ENCODE measurements at places on chromosomes 6 and 20. TPM values are rescaled to one million over a fixed set of nuclear protein-coding genes. Genes with fewer than 3 reads are reported as not detected.
A peak's percentile ranks its signal among the peaks of the same experiment; 100 is the strongest.

The CLVS2 gene
- 0.11 TPM for total RNA-seq

DNA sequence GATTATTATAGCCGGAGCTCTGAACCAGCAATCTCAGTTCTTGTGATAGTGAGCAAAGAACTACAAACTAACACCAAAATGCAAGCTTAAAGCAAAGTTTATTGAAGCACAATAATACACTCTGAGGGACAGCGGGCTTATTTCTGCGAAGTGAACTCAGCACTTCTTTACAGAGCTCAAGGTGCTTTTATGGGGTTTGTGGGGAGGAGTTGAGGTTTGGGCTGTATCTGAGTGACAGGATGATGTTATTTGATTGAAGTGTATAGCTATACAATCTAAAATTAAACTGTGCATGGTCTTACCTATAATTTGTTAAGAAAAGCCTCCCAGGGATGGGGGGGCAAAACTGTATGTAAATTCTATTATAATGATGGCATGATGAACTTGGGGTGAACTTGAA, 1.0 kb upstream of the HFE start:
- no peak for DNase-seq

DNA sequence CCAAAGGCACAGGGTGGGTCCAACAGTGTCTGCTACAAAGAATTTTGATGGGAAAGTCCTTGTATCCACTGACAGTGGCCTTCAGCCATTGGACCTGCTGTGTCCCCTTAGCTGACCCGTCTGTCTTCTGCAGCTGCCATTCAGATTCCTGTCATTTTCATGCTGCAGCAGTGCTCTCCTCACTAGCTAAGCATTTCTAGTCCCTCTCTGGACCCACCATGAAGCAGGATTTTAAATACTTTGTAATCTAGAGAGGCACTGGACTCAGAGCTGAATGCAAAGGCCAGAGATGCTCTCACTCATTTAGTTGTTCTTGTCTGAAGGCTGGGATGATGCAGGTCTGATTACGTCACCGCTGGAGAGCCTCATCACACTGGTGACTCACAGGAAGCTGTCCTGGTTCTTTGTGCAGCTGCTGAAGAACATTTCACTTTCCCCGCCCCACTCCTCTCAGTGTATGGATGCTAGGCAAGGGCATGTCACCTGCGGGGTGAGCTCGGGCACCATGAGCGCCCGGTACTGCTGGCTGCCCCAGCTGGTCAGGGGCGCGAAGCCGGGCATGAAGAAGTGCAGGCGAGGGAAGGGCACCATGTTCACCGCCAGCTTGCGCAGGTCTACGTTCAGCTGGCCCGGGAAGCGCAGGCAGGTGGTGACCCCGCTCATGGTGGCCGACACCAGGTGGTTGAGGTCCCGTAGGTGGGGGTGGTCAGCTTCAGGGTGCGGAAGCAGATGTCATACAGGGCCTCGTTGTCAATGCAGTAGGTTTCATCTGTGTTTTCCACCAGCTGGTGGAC, 19.4 kb upstream of the TUBB2A start:
- no peak for DNase-seq

The MRAP2 gene
- total RNA-seq, result 2.7 TPM

The MBOAT1 gene
- total RNA-seq, result 24.6 TPM

The BTBD9 gene
- 20.5 TPM for total RNA-seq

DNA sequence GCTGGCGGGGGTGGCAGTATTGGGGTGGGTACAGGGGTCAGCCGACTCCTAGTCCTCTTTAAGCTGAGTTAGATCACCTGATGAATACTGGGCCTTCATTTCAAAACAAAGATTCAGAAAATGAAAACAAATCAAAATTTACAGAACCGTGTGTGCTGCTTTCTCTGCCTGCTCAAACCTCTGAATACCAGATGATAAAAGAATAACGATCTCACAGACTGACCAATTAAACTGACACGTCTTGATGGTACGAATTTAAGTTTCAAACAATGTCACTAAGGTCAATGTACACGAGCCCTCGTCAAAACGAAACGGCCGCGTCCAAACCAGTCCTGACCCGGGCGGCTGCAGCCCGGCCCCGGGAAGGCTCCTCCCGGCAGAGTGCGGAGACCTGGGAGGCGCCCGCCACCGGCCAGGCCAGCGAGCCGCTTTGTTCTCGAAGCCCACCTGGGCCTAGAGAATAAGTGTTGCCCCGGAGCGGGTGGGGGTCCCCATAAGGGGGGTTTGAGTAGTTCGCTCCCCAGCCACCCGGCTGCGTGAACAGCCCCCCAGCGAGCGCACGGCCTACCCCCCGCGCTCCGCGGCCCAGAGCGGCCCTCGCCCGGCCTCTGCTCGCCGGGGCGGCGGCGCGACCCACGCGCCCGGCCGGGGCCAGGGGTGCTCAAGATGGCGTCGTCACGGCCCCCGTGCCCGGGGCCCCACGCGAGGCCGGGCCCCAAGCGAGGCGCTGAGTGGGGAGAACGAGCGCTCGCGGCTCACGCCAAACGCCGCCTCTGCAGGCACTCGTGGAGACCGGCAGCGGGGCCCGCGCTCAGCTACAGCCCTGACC, 728 bp downstream of the PSMA7 start:
- peak; percentile 65 for DNase-seq

DNA sequence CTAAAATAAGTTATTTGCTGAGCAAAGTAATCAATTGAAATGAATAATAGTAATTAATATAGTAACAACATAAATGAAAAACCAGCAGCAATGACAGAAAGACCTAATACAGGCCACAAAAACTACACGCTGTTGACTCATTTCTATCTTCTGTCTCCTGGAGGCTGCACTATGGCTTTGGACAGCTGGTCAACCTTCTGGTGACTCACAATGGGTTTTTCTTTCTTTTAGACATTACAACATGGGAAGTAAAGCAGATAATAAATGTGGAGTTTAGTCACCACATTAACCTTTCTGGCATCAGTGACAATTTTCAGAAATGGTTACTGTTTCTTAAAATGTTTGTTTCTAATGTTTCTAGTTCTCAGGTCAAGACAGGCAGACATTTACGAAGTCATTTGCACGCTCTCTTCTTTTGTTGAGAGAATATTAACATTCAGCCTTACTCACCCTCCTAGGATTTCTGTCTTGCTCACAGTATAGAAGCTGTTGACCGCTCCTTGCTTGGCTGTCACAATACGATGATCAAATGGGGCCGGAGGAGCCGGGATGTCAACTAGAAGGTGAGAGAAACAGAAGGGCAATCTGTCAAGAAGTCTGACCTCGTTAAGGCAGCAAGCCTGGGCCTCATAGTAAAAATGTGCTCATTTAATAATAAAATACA, 62.2 kb downstream of the MYLK4 start:
- no peak for DNase-seq

The RSPH9 gene
- total RNA-seq, result 0.88 TPM

GRCh38 chr20:57288651-57289277, 22.3 kb upstream of the BMP7 start:
- DNase-seq, result no peak

The ULBP2 gene
- total RNA-seq, result 0.23 TPM

- no peak for DNase-seq
These were observed 594.9 kb downstream of the PHF3 start for GRCh38 chr6:64230530-64230929.

GRCh38 chr6:39980839-39981580, 46.7 kb upstream of the MOCS1 start:
- no peak for DNase-seq

The MPIG6B gene
- total RNA-seq, result 0.33 TPM

DNA sequence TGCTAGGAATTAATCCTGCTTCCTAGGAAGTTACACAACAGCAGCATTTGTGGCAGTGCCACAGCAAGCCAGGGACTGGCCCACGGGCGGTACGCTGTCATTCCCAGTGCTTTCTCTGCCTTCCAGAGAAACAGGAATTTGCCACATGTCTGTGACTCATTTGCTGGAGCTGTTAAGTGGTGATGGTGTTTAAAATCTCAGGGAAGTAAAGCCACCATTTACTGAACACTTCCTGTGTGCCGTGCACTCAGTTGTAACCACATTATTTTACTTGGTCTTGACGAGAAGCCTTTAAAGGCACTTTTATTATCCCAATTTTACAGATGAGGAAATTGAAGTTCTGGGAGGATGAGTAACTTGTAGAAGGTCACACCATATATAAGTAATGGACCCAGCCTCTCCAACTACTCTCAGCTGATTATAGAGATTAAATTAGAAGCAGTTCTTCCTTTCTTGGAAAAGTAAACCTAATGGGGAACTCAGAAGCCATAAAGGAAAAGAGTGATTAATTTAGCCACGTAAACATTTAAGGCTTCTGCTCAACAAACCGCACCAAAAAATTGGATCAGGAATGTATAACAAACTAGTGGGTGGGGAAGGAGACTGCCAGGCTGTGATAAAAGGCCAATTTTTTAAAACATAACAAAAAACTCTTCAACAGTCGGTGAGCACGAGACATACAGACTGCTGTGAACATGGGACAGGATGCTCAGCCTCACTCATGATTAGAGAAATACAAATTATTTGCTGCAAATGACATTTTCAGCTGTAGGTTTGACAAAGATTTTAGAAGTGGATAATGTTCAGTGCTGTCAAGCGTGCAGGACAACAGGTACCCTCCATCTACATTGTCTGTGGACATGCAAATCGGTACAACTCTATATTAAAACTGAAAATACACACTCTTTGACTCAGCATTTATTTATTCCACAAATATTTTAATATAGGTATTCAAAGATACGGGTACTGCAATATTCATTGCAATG, 311.2 kb downstream of the NRN1 start:
- DNase-seq, result no peak

The RCAN2 gene
- 4.0 TPM for total RNA-seq

The KCNK17 gene
- total RNA-seq, result not detected

The SLC4A11 gene
- total RNA-seq, result 2.5 TPM

The SNX9 gene
- total RNA-seq, result 22.8 TPM

DNA sequence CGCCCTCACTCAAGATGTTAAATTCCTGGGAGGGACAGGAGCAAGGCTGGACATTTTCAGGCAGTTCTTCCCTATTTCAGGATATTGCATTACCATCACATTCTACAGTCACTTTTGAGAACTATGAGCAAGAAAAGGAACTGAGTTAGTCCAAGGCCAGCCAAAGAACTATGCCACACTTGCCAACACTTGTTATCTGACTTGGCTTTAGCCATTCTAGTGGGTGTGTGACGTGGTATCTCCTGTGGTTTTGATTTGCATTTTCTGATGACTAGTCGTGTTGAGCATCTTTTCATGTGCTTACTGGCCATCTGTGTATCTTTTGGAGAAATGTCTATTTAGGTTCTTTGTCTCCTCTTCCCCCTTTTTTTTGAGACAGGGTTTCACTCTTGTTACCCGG, 12.0 kb downstream of the XRN2 start:
- no peak for DNase-seq

GRCh38 chr20:63320041-63320511, 27.1 kb downstream of the COL20A1 start:
- no peak for DNase-seq

DNA sequence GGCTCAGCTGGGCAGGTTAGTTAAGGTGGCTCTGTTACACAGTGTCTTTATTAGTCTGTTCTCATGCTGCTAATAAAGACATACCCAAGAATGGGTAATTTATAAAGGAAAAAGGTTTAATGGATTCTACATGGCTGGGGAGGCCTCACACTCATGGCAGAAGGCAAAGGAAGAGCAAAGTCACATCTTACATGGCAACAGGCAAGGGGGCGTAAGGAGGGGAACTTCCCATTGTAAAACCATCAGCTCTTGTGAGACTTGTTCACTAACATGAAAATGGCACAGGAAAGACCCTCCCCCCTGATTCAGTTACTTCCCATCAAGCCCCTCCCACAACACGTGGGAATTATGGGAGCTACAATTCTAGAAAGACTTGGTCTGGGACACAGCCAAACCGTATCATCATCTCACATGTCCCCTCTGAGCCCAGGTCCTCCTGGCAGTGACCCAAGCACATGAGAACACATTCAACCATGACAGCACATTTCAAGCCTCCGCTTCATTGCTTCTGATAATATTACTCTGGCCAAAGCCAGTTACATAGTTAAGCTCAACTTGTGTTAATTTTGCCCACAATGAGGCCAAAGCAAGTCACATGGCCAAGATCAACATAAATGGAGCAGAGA, 383.9 kb downstream of the PLCB1 start:
- no peak for DNase-seq

GRCh38 chr6:2190661-2191389, 54.6 kb downstream of the GMDS start:
- no peak for DNase-seq

DNA sequence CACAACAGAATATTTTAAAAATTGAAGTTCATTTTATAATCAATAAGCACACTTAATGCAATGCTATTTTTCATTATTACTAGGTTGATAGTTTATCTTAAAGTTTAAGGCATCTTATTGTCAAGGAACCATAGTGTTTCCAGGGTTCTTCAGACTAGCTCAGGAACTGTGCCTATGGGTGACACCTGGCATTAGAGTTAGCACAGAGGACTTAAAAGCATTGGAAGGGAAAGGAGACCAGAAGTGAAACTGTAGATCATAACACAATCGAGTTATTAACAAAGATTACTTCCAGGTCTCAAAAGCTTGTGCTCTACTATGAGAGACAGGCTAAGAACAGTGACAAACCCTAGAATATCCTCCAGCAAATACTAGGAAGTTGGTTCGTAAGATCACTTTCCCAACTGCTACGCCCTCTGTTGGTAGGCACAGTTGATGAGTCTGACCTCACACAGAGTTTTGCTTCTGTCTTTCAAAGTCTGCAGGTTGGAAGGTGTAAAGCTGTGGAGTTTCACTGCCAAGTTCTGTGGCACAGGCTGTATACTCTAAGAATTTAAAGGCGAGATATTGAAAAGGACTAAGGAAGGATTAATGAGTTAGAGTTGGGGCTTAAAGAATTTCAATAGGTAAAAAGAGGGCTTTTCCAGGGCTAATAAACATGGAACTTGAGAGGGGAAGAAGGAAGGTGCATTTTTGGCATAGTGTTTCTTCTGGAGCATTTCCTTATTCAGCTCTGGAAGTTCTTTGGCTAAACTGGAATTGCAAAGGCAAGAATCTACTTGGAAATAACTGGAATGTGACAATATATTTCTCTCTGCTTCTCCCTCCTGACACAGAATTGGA, 531.3 kb upstream of the JAG1 start:
- DNase-seq, result no peak

GRCh38 chr20:40511478-40511877, 177.6 kb downstream of the MAFB start:
- no peak for DNase-seq

GRCh38 chr20:19515074-19515473, 243.0 kb upstream of the RIN2 start:
- no peak for DNase-seq

DNA sequence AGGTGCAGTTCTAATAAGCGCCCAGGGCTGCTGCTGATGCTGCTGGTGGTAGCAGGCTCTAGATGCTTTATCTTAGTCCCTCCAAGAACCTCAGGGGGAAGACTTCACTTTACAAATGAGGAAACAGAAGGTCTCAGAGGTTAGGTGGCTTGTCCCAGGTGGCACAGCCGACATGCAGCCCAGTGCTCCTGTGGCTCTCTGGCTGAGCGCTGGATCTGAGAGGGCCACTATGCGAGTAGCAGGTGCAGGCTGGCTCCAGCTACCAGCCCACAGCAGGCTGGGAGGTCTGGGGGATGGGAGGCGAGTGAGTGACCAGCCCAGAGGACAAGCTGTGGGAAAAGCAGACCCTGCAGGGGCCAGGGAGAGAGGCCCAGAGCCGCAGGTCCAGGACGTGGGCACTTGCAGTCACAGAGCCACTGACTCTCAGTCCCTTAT, 90.9 kb downstream of the PRND start:
- no peak for DNase-seq

The ZNF76 gene
- 58.3 TPM for total RNA-seq

GRCh38 chr20:431012-431904, 23.2 kb downstream of the RBCK1 start:
- DNase-seq, result no peak

GRCh38 chr6:144893680-144894151, 608.6 kb downstream of the UTRN start:
- DNase-seq, result no peak

Data from mesothelial cell of epicardium (in vitro differentiated cells).